ENCODE measurements at places on chromosomes 7 and 10.

DNA sequence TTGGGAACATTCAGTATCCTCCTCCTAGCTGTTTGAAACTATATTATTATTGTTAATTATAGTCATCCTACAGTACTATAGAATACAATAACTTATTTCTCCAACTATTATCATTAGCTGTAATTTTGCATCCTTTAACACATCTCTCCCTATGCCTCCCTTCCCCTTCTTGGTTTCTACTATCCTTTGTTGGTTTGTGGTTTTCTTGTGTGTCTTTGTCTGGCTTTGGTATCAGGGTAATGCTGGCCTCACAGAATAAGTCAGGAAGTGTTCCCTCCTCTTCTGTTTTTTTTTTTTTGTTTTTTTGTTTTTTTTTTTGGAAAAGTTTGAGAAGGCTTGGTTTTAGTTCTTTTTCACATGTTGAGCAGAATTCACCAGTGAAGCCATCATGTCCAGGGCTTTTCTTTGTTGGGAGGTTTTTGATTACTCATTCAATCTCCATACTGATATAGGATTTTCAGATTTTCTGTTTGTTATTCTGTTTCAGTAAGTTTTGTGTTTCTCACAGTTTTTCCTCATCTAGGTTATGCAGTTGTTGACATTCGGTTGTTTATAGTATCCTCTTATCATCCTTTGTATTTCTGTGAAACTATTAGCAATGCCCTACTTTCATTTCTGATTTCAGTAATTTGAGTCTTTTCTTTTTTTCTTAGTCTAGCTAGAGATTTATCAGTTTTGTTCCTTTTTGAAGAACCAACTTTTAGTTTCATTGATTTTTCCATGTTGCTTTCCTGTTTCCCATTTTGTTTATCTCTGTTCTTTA, 21.6 kb downstream of the C1GALT1 start:
- no peak for DNase-seq

GRCh38 chr10:34260904-34261303, 554.2 kb downstream of the PARD3 start:
- DNase-seq: no peak

DNA sequence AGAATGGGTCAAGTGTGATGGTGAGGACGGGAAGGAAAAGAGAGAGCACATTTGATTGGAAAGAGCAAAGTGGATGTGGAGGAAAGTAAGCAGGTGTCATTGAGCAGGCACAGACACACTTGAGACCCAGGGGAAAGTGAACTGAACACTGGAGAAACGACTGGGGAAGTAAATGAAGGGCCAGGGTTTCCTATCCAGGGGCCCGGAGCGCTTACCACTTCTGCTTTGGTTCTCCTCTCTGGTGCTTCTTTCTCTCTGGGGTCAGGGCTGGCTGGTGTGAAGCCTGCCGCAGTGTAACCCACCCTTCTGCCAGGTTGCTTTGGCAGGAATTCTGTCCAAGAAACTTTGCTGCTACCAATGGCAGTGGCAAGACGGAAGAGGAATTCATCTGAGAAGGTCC, 219.3 kb downstream of the SKAP2 start:
- DNase-seq: no peak

DNA sequence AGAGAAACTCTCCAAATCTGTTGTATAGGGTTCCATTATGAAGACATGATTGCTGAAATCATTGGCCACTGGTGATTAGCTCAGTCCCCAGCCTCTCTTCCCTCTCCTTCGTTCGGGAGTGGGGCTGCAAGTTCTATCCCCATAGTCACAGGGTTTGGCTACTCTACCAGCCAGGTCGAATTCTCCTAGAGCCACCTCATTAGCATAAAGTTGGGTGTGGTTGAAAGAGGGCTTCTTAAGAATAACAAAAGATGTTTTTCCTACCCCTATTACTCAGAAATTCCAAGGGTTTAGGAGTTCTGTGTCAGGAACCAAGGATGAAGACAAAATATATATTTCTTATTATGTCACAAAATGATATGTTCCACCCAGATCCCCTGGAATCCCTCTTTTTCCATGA, 166.2 kb upstream of the YAE1 start:
- DNase-seq: no peak

- no peak for DNase-seq
Measured at GRCh38 chr7:77338883-77339629, 77.1 kb downstream of the GSAP start.

GRCh38 chr7:68707159-68707558, 891.1 kb upstream of the AUTS2 start:
- no peak for DNase-seq

GRCh38 chr10:26622891-26623290, 74.6 kb upstream of the PDSS1 start:
- DNase-seq: no peak

- no peak for DNase-seq
Measured at GRCh38 chr10:7233259-7233991, 177.4 kb downstream of the SFMBT2 start.

GRCh38 chr10:63627881-63628296, 106.7 kb downstream of the REEP3 start:
- no peak for DNase-seq

- DNase-seq: no peak
Measured at GRCh38 chr10:3146289-3146688, 26.3 kb downstream of the PITRM1 start.

DNA sequence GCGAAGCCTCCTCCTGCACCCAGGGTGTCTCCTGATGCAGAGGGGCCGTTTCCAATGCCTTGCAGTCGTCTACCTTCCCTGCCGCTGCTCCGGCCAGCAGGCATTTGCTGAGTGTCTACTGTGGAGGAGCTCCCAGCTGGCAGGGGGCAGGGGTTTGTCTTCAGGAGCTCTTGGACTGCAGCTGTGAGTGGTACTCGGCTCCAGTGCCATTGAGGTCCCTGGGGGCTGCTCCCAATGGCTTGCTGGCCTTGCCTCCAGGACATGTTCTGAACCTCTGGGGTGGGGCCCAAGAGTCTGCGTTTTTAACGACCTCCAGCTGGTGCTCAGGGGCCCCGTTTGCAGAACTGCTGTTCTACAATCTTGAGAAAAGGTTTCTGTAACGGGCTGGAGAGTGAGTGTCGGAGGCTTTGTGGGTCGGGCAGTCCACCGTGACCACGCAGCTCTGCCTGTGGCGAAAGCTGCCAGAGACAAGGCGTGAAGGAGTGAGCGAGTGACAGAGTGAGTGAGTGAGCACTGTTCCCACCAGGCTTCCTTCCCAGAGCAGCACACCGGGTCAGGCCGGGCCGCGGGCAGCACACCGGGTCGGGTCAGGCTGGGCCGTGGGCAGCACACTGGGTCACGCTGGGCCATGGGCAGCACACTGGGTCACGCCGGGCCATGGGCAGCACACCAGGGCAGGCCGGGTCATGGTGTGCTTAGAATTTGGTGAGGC, 520.2 kb downstream of the PTPRN2 start:
- no peak for DNase-seq

- DNase-seq: no peak
Measured at GRCh38 chr7:128120116-128120515, 88.9 kb upstream of the LRRC4 start.

DNA sequence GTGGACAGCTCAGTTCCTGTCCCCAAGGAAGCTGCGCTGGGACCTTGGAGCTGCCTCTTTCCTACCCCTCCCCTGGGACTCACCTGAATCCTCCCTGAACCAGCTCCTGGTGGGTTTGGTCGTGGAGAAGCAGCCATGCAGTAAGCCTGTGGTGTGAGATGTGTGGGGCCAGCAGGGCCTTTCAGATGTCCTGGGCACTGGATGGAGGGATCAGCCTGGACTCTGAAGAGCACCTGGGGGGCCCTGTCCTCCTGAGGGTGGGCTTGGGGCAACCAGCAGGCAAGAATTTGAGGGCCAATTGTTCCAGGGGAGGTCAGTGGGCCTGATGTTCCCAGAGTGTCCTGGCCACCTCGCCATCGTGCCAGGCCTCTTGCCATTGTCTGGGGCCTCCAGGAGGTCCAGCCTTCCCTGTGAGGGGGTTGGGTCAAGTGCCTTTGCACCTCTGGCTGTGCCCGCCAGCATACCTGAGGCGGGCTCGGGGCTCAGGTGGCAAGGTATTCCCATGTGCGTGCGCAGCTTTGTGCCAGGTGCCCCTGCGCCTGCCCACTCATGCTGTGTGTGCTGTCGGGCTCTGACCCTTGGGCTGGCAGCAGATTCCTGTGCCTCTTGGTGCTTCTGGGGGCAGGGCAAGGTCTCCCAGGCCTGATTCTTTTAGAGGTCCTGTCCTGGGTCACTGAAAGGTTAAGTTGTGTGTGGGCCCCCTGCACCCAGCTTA, 7.3 kb downstream of the TRIM8 start:
- no peak for DNase-seq

DNA sequence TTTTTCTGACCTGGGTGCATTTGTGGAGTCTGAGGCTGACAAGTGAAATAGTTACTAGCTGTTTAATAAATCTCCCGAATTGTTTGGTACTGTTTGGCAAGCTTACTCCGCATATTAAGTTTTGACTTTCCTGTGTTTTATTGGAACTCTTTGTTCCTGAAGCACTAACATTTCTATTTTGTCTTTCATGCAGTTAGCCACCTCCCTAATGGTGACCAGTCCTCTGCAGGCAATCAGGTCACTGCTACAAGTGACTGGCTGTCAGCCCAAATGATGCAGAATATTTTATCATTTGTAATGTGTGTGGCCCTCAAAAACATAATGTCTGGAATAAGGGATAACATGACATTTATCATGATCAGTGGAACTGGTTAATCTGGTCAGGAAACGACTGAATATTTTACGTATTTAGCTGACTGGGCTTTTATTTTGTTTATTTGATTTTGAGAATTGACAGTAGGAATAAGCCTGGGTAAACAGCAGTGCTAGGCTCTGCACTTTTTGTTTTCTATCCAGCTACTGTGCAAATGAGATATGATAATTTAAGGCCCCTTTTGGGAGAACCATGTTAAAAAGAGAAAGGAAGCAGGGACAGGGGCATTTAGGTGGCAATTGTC, 82.9 kb downstream of the ST7 start:
- no peak for DNase-seq

DNA sequence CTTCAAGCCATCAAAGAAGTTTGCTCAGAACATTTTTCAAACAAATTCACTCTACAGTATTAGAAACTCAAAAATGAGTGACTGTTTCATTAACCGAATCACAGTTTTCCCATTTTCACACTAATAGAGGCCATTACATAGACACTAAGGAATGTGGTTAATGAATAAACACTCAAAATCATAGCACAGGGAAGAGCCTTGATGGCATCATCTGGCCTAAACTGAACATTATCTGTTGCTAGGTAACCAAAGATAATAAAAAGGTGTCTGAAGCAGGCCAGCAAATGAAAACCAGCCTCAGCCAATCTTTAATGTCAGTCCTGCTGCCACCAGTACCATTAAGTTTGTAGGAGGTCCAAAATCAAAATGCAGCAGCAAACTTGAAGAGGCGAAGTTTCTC, 492.4 kb upstream of the STEAP1 start:
- no peak for DNase-seq

Data from SIG-M5 (cell line).